Anterior cingulate cortex (tissue), 58 donors: ENCODE measurements at places on chromosomes 2 and 18.

GRCh38 chr2:23537991-23538390 lies 153.0 kb downstream of the KLHL29 start:
- no peak for DNase-seq

- peak; percentile 54 for DNase-seq
Observed at GRCh38 chr18:63366213-63367052, 573 bp downstream of the KDSR start.

DNA sequence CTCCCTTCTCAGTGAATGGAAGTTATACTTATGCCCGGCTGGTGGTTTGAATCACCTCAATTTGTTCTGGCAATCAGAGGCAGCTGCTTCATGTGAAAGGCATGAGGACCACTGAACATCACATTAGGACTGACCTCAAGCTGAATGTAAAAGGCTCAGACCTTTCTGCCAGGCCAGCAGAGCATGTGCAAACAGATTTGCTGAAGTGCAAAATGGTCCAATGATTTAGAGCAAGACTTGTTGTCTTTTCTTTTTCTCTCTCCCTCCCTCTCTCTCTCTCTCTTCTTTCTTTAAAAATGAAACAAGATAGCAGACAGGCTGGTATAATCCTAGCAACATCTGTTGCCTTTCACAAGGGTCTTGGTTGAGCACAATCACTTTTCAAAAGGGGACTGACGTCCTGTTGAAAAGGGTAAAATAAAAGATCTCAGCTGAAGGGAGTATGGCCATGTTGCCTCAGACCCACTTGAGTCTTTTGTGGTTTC lies 13.3 kb upstream of the CDH7 start:
- DNase-seq: no peak

GRCh38 chr2:70718241-70718640 lies 49.8 kb downstream of the ADD2 start:
- DNase-seq: no peak

- no peak for DNase-seq
Observed at GRCh38 chr18:78425019-78425412, 554.6 kb upstream of the SALL3 start.

DNA sequence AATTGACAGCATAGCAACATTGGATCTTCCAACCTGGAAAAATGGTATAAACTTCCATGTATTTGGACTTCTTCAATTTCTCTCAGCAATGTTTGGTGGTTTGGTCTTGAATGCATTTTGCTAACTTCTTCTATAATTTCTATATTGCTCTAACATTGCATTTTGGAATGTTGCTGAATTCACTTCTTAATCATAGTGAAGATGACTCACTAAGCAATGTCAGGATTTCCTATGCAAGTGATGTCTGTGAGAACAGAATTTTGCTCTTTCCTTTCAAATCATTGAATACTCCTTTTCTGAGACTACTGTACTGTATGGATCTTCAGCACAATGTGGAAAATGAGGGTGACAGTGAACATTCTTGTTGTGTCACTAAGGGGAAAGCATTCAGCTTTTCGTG lies 28.9 kb upstream of the CDH19 start:
- DNase-seq: no peak

- DNase-seq: peak; percentile 65
Observed at GRCh38 chr2:5932556-5933469, 240.6 kb downstream of the SOX11 start.

DNA sequence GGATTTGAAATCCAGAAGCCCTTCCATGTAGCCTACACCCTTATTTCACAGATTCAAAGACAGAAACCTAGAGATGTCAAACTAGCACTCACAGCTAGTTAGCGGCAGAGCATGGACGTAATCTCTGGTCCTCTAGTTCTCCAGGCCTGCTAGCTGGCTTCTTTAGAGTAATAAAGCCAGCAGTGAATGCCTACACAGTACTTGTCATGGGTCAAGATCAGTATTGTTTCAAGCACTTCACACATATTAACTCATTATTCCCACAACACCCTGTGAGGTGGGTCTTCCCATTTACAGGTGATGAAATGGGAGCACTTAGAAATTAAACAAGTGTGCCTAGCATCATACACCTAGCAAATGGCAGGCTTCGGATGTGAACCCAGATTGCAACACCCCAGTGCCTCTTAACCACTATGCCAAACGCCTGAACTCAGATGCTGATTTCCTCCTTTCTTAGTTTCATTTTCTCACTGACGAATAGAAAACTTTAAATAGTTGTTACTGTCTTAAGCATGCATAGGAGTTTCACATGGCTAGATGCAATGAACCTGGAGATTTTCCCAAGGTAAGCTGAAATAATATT lies 14.5 kb upstream of the ZBTB14 start:
- no peak for DNase-seq

GRCh38 chr2:156592809-156593593 lies 156.8 kb downstream of the GPD2 start:
- no peak for DNase-seq

DNA sequence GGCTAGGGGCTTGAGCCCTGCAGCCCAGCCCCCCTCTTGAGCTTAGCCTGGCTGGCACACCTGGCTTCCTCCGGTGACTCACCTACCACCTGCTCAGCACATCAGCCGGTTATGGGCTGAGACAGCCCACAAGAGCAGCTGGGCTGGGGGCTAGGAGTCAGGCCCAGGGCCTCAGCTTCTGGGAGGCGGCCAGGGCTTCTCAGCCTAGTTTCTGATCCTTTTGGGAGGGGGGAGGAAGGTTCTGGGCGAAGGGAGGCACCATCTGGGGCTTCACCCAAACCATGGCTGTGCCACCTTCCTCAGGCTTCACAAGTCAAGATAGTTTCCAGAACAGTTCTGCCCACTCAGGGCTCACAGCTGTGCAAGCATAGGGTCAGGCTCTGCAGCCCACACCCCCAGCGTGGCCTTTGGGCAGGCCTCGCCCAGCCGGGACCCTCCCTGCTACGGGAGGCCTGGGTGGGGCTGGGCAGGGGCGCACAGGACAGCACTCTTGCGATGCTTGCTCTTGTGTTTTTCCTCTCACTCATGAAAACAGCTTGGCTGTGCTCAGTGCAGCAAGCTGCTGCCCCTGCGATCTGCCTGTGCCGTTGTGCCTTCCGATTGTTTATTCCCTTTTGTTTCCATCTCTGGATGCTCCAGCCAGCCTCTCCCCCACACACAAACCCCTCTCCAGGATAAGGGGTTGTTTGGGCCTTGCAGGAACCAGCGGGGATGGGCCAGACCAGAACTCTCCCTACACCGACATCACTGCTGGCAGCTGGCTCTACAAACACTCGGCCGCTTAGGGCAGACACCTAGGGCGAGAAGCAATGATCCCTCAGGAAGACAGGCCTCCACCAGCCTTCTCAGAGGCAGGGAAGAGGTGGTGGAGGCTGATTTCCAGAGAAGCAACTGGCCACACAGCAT lies 26.1 kb upstream of the SEMA4C start:
- DNase-seq: no peak

DNA sequence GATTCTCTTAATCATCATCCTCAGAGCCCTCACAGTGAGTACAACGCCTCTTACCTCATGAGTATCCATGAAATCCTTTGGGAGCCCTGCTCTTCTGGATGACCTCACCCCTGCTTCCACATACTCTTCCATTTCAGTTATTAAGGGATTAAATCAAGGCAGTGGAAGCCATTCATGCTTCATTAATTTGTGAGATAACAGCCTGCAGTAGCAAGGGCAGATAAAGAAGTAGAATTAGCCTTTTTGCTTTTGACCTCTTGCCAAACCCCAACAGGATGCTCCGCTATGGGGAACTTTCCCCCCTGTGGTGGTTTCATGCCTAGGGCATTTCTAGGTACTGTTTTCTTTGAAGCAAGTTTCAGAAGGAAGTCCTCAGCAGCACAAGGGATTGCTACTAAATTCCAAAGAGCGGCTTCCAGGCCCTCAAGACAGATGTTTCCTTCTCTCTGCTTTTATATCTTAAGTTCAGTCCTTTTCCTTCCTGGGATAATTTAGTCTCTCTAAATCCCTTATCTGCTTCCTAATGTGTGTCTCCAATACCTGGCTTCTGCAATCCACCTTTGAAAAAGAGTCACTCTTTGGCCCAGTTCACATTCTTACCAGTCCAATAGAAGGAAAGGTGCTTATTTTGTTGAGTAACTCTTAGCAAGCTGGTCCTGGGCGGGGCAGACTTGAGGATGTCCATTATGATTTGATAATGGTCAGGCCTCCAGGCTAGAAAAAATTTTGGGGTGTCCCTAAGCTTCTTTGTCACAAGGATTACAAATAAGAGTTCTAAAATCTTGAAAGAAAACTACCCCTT lies 76.9 kb downstream of the MYO1B start:
- no peak for DNase-seq

DNA sequence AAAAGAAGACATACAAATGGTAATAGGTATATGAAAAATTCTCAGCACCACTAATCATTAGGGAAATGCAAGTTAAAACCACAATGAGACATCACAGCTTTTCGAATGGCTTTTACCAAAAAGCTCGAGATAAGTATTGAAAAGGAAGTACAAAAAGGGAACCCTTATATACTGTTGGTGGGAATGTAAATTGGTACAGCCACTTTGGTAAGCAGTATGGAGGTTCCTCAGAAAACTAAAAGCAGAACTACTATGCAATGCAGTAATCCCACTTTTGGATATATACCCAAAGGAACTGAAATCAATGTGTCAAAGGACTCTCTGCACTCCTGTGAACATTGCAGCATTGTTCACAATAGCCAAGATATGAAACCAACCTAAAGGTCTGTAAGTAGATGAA lies 107.5 kb upstream of the SPATS2L start:
- no peak for DNase-seq

DNA sequence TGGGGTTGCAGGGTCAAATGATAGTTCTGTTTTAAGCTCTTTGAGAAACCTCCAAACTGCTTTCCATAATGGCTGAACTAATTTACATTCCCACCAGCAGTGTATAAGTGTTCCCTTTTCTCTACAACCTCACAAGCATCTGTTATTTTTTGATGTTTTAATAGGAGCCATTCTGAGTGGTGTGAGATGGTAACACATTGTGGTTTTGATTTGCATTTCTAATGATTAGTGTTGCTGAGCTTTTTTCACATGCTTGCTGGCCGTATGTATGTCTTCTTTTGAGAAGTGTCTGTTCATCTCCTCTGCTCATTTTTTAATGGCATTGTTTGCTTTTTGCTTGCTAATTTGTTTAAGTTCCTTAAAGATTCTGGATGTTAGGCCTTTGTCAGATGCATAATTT lies 107.7 kb downstream of the PDE11A start:
- DNase-seq: no peak

- no peak for DNase-seq
Observed at GRCh38 chr18:79626905-79627749, 52.5 kb upstream of the CTDP1 start.

- DNase-seq: no peak
Observed at GRCh38 chr2:172792711-172793110, 57.1 kb downstream of the RAPGEF4 start.

DNA sequence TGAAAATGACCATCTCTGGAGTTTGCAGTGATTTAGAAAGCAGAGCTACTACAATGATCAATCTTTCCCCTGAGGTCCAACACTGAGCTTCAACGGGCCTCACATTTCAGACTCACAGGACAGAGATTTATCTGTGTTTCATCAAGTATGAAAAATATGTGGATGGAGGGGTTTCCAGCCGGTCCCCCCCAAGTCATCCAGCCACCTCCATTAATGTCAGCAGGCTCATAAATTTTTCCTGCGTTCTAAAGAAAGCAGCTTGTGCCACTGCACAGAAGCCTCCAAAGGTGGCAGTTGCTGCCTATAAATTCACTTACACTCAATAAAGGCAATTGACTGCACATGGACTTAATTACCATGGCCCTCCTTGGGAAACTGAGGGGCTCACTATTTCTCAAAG lies 117.4 kb upstream of the ACKR3 start:
- DNase-seq: no peak

DNA sequence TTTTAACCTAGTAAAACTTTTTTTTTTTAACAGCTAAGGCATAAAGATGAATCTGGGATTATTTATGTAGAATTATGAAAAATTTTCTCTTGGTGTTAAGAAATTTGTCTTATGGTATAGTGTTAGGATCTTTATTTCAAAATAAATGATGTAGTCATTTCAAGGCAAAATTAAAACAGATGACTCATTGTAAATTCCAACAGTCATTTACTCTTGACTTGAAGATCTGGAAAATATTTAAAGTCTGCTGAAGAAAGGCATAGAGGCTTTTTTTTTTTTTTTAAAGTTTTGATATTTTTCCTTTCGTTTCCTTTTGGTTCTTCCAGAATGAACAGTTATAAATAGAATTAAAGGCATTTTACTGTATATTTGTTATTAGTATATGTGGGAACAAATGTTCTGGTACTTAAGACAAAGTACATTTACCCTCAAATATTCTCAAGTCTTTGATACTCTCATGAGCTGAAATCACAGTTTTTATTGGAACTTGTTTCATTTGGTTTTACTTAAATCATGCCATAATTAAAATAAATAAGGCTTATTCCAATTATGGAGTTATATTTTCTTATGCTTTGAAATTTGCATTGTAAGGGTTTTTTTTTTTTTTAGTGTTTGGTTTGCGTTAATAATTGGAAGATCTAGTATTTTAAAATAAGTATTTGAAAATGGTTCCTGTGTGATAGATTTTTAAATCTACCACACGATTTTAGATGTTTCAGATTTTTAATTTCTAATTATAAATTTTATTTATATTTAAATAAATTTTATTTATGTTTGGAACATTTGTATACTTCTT lies 29.9 kb downstream of the GLS start:
- no peak for DNase-seq

GRCh38 chr2:12119841-12120240 lies 373.4 kb downstream of the LPIN1 start:
- no peak for DNase-seq

DNA sequence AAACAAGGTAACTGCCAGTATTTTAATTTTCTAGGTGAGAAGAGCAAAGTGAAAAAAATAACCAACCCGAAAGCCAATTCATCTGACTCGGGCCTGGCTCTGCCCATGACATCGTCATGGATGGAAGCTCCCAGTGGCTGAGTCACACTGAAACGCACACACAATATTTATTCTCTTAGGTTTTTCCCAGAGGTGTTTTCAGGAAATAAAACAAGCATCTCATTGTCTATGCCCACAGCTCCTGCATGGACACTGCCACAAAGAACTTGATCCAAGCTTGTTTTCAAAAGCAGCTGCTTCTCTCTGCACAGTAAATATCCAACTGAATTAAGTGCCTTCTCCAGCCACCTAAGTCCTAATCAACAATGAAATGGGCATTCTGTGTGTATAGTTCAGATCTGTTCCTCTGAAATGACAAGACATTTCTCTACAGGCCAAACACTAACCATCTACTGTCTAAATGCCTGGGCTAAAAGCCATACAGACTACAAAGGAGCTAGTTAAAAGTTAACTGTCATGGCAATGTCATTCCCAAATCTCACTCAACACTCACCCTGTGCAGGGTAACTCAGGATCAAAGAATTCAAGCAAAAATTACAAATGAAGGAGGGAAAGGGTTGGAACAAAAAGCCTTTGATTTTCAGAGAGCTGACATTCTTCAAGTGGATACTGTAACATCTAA lies 62.9 kb downstream of the RPL31 start:
- no peak for DNase-seq

GRCh38 chr2:20443276-20443920 lies 3.5 kb upstream of the RHOB start:
- DNase-seq: no peak
